T1000 (cell line): ENCODE measurements at places on chromosomes 11 and 22.

- DNase-seq = no peak
These were observed 47.0 kb upstream of the PSMA1 start for GRCh38 chr11:14567064-14567651.

- no peak for DNase-seq
These were observed 4.7 kb downstream of the C11orf52 start for GRCh38 chr11:111923351-111923788.

DNA sequence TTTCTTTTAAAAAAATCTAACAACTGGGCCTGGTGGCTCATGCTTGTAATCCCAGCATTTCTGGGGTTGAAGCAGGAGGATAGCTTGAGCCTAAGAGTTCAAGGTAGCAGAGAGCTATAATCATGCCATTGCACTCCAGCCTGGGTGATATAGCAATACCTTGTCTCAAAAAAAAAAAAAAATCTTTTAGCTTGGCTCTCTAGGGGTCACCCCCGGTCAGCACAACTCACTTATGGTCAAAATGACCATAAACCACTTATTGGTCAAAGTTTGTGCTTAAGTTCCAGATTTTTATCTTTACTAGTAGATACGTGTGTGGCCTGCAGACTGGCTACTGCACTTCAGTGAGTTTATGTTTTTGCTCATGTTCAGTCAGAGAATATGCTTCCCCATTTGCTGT is 6.3 kb upstream of the SPDYC start:
- no peak for DNase-seq

DNA sequence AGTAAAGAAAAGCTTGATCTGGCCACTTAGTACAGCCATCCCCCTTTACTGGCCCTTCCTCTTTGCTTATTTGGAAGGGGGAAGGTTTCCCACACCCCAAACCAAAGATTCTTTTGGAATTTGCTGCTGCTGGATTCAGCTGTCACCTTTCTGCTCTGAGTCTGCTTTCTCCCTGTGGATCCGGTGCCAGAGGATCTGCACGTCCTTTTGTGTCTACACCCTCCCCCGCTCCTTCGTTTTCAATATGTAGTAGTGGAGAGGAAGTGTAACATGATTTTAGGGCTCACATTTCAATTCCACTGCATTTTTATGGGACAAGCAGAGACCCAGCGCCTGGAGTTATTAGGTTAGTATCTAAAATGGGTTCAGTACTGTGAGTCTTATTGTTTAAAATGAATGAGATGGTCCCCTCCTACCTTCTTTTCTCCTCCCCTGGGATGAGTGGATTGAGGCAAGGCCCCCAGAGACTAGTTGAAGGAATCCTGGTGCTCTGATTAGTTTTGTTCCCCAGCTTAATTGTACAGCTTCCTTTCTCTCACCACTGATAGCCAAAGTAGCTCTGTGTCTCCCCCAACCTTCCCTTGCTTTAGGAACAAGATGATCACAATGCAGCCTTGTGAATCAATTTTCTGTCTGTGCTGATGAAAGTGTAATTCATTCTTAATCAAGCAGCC is 30.5 kb upstream of the CABP7 start:
- no peak for DNase-seq

- DNase-seq = no peak
These were observed 4.1 kb upstream of the RAB3IL1 start for GRCh38 chr11:61921446-61921845.
